ENCODE measurements at places on chromosomes 4 and X.

DNA sequence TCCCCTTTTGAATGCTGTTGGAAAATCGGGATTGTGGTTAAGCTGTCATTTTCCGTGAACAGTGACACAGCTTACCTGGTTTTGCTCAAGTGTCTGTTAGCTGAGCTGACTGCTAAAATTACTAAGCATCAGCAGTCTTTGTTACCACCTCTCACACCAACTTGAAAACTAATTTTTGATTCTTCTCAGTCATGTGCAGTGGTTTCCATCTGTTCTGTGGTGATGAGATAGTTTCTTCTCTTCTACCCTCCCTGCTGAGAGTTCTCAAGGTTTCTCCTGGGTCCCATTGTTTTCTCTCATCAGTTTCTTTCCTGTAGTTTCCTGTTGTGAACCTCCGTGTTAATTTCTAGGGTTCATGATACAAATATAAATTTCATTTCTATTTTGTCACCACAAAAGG is 225.6 kb downstream of the ARHGAP10 start:
- DNase-seq, result no peak

DNA sequence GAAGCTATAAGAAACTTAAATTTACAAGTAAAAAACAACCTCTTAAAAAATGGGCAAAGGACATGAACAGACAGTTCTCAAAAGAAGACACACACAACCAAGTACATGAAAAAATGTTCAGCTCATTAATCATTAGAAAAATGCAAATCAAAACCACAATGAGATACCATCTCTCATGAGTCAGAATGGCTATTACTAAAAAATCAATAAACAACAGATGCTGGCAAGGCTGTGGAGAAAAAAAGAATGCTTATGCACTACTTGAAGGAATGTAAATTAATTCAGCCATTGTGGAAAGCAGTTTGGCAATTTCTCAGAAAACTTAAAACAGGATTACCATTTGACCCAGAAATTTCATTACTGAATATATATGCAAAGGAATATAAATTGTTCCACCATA is 666.3 kb upstream of the GRIA3 start:
- no peak for DNase-seq

DNA sequence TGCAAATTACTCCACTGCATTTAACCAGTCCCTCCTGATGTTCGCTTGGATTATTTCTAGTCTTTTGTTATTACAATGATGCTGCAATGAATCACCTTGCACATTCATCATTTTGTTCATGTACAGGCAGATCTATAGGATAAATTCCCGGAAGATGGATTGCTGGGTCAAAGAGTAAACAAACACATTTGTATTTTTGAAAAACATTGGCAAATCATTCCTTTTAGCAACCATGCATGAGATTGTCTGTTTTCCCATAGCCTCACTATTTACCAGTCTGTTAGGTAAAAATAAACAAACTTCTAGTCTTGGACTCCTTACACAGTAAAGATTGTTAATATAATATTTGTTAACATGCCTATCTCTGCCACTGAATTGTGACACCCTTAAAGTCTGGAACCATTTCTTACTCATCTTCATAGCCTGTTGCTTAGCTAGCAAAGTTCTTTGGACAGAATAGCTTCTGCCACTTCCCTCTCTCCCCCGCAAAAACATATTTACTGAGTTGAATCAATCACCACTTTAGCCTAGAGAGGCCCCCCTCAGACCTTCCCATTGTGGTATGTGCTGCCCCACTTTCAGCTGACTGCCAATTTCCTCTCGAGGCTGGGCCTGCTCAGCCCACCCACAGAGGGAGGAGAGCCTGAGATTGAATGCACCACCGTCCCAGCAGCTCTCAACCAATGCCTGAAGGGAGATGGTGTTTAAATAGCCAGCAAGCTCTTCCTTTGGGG is 108.4 kb upstream of the ATXN3L start:
- DNase-seq, result peak; percentile 75

DNA sequence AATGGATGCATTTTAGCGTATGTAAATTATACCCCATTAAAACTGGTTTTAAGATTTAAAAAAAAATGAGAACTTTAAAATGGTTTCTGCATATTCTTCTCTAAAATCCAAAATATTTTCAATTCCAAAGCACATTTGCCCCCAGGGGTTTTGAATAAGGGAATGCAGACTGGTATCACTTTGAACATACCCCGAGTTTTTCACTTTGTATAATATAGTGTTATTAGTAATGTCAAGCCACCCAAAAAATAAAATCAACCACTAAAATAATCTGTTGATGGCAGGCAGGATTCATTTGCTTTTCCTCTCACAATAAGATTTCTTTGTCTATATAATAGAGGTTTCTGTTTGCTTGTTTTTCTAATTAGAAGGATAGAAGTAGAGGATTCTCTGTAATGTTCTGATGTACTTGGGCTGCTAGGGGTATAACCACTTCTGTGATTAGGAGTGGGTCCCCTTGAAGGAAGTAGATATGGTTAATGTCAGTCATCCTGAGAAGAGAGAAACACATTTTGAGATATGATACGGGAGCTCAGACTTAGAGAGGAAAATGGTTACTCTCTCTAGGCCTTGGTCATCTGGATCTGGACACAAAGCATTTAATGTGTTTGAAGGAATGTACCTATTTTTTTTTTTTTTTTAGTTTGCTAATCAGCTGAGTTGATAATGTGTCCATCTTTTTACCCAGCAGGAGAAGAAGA is 9.3 kb upstream of the LIN54 start:
- DNase-seq, result no peak

- DNase-seq, result no peak
These were observed 1311.7 kb downstream of the ARAP2 start for GRCh38 chr4:34932591-34932990.

DNA sequence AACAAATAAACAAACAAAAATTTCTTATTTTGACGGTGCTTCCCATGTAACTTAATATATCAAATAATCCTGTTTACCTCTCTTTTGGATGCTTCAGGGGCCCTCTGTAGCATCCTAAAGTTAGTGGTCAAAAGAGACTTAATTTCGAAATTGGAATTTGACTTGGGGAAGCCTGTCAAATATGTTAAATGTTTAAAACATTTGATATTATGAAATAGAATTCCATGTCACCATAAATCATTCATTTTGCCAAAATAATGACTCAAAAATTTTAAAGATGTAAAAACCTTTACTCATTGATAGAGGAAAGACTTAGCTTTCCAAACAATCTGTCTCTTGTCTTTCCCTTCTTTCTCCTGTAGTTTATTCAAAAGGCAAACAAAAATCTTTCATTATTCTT is 20.6 kb upstream of the TEX13A start:
- no peak for DNase-seq

DNA sequence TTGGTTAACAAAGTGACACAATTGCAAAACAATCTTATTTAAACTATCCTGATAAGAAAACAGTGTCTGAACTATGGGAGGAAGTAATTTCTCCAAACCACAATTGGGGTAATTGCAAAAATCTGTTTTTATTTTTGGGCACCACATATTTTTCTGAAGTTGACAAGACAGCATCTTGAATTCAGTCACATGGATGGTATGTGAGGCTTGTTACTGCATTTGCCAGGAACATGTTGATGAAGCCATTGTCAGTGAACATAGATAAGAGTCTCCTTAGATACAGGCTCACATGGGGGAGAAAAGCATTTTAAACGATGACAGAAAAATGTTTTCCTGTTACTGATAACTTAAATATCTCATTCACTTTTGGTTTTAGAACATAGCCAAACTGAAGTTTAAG is 5.5 kb upstream of the USP53 start:
- no peak for DNase-seq

GRCh38 chrX:19063030-19063429 is 59.2 kb downstream of the ADGRG2 start:
- no peak for DNase-seq

GRCh38 chr4:134028421-134028820 is 173.2 kb downstream of the PABPC4L start:
- no peak for DNase-seq
